Activated gamma-delta T cell treated with Interleukin-2 at 50 U/mL for 16 hours (primary cell): ENCODE measurements at places on chromosomes 11 and 22.

DNA sequence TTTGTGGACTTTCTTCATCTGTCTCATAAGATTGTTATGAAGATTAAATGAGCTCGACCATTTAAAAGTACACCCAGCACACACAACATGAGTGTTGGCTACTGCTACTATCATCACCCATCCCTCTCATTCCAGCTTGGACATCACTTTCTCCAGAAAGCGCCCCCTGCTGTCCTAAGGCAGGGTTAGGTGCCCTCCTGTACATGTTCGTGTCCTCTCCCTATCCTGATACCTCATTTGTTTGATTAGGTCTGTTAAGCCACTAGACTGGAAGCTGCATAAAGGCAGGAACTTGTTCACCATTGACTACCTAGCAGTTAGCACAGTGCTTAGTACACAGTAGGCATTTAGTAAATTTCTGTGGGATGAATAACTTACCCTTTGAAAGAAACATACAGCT, 85.5 kb downstream of the ENTHD1 start:
- peak; percentile 18 for DNase-seq

DNA sequence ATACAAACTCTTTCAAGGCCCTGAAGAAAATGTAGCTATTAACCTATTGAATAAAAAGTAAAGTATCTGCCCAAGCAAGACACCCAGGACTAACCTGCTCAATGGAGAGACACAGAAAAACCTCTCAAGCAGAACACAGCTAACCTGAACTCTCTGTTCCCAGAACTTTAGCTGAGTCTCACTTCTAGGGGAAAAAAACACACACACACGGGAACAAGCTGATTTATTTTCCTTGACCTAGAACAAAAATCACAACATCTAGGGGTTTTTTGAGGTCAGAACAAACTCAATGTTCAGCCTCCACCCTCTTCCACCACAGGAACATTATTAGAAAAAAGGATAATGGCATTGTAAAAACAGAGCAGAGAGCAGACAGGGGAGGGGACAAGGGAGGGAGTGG, 121.6 kb downstream of the BBOX1 start:
- no peak for DNase-seq

DNA sequence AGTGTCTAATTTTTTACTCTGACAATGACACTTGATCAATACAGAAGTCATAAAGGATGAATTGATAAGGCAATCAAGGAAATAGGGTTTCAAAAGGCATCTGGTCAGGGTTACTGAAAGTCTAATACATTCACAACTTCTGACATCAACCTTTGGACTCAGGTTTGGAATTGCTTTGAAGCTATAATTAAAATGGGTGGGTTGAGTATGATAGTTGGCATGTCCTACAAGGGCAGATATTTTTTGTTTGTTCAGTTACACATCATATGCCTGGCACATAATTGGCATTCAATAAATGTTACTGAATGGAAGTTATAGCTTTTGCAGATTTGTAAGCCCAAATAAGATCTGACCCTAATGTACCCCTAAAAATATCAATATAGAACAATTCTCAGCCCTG, 7.3 kb upstream of the FUT4 start:
- DNase-seq = no peak

DNA sequence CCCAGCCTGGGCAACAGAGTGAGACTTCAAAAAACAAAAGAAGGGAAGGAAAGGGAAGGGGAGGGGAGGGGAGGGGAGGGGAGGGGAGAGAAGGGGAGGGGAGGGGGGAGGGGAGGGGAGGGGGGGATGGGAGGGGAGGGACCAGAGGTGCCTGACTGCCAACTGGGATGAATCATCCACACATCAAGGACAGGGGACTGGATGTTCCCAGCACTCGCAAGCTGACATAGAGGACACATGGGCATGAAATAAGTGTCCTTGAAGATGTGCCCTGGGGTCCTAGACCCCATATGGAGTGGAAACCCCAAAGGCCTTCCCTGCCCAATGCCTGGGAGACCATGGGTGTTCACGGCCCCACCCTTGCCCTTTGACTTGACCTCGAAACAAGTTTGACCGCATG, 19.8 kb downstream of the TST start:
- DNase-seq = no peak

DNA sequence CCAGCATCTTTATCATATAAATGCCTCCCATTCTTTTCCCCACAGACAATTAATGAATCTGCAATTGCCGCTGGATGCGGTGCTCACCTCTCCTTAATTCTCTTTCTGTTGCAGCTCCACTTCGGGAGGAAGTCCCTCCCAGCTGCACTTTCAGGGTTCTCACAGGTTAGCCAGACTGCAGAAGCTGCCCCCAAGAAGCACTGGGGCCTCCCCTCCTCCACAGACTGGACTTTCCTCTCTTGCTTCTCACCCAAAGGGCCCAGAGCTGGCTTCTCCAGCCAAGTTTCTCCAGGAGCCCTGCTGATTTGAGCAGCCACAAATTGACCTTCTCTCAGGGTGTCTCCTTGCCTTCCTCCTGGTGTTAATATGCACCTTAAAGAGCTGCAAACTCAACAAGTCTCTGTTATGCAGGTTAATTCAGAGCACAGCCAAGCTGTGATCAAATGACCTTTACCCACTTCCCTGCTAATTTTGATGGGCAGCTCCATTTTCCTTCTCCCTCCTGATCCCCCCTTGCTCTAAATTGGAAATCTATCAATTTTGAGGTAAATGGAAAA, 298.9 kb downstream of the BUD13 start:
- no peak for DNase-seq

DNA sequence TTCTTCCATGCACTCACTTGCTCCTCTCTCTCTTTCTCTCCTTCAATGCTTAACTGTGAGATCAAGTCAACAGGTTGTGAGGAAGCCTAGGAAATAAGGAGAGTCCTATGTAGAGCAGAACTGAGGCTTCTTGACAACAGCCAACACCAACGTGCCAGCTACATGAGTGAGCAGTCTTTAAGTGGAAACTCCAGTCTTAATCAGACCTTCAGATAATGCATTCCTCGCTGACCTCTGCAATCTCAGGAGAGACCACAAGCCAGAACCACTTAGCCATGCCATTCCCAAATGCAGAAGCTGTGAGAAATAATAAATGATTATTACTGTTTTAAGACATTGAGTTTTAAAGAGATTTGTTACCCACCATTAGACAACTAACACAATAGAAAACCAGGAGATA, 6.1 kb upstream of the TEAD1 start:
- DNase-seq = no peak

GRCh38 chr11:114165326-114166230, 106.1 kb downstream of the ZBTB16 start:
- no peak for DNase-seq

DNA sequence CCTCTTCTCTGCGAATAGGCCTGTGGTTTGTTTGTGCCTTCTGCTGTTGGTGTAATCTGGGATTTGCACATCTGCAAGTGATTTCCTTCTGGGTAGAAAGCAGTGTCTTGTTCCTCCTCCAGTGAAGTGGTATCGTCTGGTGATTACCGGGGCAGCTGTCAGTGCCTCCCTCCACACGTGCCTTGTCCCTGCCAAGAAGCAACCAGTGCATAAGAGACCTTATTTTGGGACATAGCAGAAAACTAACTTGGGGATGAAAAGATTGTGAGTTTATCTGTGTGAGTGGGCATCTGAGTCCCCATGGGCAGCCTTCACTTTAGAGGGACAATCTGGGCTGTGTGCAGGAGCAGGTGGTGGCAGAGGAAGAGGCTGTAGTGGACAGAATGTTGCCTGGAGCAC, 71.5 kb upstream of the SORL1-AS1 start:
- no peak for DNase-seq

DNA sequence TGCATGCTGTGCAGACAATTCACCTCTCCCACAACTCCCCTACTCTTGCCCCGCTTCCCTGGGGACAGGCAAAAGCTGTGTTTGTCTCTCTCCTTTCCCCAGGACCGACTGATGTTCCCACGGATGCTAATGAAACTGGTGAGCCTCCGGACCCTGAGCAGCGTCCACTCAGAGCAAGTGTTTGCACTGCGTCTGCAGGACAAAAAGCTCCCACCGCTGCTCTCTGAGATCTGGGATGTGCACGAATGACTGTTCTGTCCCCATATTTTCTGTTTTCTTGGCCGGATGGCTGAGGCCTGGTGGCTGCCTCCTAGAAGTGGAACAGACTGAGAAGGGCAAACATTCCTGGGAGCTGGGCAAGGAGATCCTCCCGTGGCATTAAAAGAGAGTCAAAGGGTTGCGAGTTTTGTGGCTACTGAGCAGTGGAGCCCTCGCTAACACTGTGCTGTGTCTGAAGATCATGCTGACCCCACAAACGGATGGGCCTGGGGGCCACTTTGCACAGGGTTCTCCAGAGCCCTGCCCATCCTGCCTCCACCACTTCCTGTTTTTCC, 1.4 kb upstream of the MADD start:
- DNase-seq = peak; percentile 54

GRCh38 chr11:32353884-32354283, 81.5 kb downstream of the WT1 start:
- no peak for DNase-seq

GRCh38 chr11:124582565-124582964, 12.8 kb downstream of the OR8A1 start:
- DNase-seq = no peak
